ENCODE measurements at places on chromosomes 1 and 21.

DNA sequence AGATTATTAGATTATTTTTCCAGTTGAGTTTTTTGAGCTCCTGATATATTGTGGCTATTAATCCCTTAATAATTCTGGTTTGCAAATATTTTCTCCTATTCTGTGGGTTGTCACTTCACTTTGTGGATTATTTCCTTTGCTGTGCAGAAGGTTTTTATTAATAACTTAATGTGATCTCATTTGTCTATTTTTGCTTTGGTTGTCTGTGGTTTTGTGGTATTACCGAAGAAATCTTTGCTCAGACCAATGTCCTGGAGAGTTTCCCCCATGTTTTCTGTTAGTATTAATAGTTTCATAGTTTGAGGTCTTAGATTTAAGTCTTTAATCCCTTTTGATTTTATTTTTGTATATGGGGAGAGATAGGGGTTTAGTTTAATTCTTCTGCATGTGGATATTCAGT, 7.1 kb upstream of the TBX19 start:
- no peak for DNase-seq

DNA sequence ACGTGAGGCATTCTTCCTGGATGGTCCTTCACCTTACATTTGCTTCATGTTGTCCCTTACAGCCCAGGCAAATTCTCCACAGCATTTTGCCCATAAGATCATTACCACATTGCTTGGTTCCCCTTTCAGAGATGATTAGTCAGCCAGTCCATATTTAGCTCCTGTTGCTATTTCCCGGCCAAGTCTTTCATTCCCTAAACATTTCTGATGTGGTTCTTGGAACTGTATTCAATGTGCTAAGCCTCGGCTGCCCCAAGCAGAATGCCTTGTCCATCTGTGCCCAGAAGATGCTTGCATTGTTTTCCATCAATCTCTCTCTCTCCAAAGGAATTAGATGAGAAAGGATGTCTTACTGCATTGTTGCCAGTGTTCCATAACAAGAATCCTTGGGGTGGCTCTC, 420.9 kb upstream of the CAMK1G start:
- DNase-seq: no peak

DNA sequence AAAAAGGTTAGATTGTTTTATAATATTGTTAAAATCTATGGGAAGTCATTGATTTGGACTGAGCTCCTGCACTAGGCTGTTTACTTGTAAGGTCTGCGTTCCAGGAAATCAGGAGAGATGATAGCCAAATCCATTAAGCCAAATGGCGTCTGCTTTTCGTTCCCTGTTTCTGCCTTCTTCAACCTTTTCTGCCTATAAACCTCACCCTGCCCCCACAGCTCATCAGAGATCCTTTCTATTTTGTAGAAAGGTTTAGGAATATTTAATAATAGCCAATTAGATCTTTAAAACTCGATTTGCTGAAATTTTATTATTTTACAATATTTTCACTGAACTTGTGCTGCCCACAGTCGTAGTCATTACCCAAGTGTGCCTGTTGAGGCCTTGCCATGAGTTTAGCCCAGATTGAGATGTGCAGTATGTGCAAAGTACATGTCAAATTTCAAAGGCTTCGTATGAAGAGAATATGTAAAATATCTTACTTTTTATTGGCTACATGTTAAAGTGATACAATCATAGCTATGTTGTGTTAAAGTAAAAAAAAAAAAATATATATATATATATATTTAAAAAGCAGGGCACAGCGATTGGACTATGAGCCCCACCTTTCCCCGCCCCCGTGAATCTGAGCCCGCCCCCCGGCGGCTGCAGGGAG, 444 bp upstream of the IARS2 start:
- peak; percentile 64 for DNase-seq

GRCh38 chr21:35678393-35678792, 381.9 kb downstream of the SETD4 start:
- no peak for DNase-seq

DNA sequence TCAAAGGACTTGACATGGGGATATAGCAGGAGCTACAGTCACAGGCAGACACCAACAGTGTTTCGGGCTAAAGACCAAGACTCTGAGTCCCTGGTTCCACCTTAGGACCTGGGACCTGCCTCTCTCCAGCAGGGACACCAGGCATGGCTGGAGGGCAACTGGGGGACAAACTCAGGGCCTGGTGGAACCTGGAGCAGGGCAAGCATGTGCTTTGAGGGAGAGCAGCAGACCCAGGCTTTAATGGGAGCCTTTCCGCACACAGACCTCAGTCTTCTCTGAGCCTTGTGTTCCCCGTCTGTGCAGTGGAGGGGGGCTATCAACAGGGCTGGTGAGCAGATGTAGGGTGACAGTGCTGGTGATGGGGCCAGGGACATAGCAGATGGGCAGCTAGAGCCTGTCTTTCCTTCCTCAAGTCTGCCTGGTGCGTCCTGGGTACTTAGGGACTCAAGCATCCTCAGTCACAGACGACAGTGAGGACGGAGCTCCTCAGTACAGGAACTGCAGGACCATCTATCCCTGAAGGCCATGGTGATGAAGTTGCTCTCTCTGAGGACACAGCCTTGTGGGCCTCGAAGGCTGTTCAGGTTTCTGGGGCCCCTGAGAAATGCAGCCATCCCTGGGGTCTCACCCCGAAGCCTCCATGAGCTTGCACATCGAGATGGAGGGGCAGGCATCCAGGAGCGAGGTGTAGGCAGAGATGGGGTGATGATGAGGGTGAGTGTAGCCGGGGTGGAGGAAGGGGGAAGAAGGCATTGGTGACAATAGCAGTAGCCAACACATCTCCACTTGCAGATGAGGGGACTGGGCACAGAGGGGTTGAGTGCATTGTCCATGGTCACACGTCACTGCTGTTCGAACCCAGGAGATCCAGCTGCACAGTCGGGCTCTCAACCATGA, 593.4 kb downstream of the PTPRU start:
- DNase-seq: no peak

DNA sequence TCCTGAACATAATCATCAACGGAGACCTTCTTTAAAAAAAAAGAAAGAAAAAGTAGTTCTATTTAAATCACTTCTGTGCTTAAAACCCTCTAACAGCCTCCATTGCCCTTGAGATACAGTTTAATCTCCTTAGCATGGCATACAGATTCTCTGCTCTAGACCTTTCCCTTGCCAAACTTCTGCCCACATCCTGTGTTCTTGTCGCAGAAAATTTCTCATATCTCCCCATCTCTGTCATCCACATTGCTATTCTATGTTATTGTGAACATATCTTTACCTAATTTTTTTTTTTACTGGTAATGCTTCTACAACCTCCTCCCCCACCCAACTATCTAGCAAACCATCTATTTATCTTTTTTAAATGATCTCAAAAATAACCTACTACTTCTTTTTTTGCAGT, 135.7 kb upstream of the PROX1 start:
- no peak for DNase-seq

GRCh38 chr1:218447010-218447689, 102.0 kb downstream of the TGFB2 start:
- DNase-seq: no peak

DNA sequence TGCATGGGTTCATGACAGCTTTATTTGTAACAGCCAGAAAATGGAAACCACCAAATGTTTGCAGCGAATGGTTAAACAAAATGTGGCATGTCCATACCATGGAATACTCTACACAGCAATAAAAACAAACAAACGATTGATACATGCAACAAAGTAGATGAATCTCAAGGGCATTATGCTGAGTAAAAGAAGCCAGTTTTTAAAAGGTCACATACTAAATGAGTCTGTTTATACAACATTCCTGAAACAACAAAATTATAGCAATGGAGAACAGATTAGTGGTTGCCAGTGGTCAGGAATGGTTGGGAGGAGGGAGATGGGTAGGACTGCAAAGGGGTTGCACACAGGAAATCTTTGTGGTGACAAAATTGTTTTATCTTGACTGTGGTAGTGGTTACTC, 202.4 kb upstream of the UBE2U start:
- no peak for DNase-seq

Data from thoracic aorta (tissue), 2 donors.